ENCODE measurements at places on chromosomes 6 and 20.

DNA sequence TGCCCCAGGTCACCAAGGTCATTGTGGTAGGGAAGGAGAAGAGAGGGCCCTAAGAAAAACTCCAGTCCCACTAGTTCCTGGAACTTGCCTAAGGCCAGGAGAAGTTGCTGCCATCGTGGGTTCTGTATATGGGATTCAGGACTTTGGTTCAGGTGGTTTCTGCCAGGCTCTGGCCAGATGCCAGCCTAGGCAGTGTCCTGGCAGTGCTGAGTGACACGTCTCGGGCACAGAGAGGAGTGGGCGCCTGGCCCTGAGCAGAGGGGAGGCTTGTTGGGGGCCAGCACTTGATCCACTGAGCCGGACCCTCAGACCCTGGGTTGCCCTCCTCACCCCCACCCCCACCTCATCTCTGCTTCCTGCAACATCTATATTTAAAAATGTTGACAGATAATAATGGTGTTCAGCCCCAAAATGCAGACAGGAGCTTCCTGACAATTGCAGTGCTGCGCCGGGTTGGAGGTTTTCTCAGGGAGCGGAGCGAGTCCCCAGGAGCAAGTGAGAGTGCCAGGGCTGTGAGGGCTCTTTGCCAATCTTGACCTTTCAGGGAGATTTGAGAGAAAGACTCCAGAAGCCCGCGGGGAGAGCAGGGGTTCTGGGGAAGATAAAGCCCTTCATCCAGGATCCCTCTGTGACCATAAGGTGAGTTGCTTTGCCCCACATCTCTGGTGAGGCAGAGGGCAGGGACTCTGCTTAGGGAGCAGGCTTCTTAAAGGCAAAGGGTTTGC lies 71.9 kb downstream of the PHACTR3 start:
- no peak for DNase-seq

GRCh38 chr20:33119725-33120720 lies 40.6 kb downstream of the BPIFB4 start:
- DNase-seq: no peak

DNA sequence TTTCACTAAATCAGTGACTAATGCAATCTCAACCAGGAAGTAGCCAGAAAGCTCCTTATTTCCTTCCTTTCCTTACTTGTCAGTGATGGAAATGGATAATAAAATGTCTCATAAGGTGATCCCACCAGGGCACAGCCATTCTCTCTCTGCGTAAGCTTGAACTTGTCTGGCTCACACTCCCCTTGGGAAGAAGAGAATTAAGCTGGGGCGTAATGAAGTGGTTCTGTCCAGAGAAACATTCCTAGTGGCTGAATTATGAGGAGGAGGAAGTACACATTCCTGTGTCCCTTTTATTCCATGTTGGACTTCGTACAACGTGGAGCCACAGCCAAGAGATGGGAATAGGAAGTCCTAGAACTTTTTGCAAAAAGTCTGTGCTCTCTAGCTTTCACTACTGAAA lies 93.7 kb downstream of the MTHFD1L start:
- no peak for DNase-seq

DNA sequence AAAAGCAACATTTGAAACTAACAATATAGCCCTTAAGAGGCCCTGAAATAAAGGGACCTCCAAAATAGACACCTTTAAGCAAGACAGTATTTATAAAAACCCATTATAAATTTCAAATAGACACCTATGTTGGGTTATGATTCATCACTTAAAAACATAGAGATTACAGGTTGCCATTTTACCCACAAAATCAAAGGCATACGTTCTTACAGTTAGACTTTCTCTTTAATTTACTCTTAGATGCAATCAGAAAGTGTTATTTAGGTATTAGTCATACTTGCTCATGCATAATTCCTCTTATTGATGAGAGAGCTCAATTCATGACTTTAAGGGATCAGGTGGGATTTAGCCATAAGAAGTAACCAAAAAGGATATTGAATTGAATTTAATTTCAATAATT lies 51.5 kb upstream of the TMEM200A start:
- DNase-seq: no peak

GRCh38 chr6:2982426-2983117 lies 11.2 kb upstream of the SERPINB6 start:
- DNase-seq: no peak

DNA sequence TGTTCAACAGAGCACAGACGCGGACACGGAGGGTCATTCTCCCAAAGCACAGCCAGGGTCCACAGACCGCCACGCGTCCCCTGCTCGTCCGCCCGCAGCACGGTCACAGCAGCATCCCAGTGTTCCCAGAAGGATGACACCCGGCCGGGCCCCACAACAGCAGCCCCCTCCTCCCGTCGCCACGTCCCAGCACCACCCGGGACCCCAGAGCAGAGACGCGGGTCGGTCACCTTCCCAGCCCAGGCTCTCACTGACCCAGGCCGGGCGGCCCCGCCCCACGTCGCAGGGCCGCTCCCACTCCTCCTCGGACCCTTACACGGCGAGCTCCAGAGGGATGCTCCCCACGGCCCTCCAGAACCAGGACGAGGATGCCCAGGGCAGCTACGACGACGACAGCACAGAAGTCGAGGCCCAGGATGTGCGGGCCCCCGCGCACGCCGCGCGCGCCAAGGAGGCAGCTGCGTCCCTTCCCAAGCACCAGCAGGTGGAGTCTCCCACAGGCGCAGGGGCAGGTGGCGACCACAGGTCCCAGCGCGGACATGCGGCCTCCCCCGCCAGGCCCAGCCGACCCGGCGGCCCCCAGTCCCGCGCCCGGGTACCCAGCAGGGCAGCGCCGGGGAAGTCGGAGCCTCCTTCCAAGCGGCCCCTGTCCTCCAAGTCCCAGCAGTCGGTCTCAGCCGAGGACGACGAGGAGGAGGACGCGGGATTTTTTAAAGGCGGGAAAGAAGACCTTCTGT lies 64.3 kb downstream of the FNDC1 start:
- no peak for DNase-seq

DNA sequence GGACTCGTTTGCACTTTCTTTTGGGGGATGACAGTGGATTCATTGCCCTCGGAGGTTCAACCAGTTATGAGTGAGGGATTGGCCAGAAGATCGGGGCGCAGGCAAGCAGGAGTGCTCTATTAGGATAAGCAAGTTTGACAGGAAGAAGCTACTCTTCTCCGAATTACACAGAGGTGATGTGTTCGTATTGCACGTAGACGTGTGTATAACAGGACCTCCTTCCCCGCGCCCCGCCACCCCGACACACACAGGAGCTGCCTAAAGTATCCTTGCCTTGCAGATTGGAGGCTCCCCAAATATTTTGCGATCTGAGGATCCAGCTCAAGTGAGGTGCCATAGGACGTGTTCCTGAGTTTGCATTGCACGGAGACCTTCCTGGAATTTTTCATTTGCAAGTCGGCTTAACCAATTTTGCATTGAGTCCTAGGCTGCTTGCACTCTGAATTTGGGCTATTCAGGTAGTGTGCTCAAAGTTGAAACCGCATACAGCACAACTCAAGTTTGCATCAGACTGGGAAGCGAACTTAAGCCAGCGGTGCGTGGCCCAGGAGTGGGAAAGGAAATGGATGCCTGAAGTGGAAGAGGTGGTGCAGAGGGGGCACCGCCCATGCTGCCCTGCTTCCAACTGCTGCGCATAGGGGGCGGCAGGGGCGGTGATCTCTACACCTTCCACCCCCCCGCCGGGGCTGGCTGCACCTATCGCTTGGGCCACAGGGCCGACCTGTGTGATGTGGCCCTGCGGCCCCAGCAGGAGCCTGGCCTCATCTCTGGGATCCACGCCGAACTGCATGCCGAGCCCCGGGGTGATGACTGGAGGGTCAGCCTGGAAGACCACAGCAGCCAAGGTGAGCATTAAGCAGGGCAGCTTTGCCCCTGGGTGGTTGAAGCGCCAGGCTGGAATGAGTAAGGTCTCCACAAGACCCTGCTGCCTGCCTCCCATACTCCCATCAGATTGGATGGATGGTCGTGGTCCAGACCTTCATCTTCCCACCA lies 770 bp downstream of the TCF19 start:
- peak; percentile 79 for DNase-seq

DNA sequence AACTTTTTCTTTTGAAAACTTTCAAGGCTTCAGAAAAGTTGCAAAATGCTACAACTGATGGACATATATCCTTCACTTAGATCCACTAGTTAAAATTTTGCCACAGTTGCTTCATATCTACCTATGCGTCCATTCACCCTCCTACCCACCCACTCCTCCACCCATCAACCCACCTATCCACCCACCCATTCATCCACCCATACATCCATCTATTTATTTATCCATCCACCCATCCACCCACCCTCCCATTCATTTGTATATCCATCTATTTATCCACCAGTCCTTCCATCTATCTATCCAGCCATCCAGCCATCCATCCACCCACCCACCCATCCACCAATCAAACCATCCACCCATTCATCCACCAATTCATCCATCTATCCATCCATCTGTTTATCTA lies 13.6 kb downstream of the BPIFB4 start:
- no peak for DNase-seq

- DNase-seq: no peak
Observed at GRCh38 chr20:3494218-3494617, 23.4 kb downstream of the ATRN start.

- no peak for DNase-seq
Observed at GRCh38 chr20:20229595-20229994, 138.3 kb upstream of the INSM1 start.

DNA sequence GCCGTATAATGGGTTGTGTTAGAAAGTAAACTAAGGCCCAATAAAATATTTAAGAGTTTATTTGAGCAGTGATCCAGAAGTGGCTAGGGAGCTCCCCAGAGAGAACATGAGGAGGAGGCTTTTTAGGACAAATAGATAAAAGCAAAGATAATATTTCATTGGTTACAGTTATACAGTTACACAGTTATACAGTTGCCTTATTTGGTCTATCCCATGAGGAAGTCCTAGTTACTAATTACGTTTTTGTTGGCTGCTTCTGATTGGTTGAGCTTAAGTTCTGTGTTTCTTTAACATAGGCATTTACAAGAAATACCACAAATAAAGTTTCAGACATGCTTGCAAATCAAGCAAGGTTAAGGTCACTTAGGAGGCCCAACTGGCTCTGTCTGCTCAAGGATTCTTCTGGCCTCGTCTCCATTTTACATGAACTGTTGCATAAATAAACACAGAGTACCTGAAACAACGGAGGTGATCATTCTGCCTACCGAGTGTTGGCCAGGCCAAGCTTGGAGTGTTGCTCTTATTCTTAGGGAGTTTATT lies 7.0 kb downstream of the UBD start:
- DNase-seq: no peak

DNA sequence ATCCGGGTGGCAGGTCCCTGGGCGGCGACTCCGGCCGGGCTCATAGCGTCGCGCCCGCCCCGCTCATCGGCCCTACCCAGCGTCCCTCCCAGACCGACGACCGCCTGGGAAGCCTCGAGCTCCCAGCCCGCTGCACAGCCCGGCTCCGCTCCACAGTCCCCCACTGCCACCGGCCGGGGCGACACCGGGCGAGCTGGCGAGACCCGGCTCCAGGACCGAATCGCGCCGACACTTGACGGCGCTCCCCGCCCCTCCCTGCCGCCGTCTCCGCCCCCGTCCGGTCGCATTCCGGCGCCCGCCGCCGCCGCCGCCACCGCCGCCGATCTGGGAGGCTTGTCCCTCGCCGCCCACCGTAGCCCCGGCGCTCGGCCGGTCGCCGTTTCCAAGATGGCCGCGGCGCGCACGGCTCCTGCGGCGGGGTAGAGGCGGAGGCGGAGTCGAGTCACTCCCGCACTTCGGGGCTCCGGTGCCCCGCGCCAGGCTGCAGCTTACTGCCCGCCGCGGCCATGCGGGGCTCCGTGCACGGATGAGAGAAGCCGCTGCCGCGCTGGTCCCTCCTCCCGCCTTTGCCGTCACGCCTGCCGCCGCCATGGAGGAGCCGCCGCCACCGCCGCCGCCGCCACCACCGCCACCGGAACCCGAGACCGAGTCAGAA lies at the start of gene MAP3K4:
MAP3K4 (plus strand) TSS at position 364 of the 655 bp plus-strand sequence; CDS start at position 527, 163 bp downstream.
- DNase-seq: peak; percentile 96

DNA sequence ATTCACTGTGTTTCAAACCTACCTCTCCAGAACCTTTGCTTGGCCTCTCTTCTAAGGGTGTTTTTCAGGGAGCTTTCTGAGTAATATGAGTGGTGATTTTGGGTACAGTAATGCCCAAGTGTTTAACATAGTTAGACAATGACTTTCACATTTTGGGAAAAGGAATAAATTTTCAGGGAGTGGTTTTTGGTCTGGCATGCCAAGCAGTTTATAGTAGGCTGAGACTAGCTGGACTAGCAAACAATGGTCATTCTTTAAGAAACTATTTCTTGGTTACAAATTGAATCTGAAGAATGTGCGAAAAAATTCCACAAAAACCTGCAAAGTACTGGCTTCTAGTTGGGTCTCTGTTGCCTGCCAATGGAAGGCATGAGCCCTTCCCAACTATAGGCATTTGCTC lies 15.4 kb downstream of the FNDC1 start:
- no peak for DNase-seq

DNA sequence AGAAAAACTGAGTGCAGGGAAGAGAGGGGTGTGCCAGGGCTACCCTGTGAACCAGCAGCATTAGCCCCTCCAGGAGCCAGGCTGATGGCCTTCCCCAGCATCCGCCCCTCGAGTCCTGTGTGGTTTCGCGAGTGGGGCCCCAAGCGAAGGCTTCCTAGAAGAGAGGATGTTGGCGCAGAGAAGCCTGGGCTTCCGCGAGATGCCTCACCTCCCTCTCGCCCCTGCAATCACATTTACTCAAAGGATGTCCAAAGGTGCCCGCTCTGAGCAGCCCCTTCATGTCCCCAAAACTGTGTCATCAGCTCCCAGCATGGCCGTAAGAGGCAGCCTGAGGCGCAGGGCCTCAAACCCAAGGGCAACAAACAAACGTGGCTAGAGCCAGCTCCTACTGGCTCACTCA lies 111.7 kb downstream of the PREX1 start:
- DNase-seq: peak; percentile 89

- no peak for DNase-seq
Observed at GRCh38 chr20:38095017-38095686, 61.6 kb downstream of the RPRD1B start.

GRCh38 chr20:9518576-9519175 lies 4.3 kb downstream of the LAMP5 start:
- DNase-seq: no peak

GRCh38 chr6:95589067-95589466 lies 11.7 kb downstream of the MANEA start:
- no peak for DNase-seq

GRCh38 chr20:11246251-11246775 lies 572.5 kb upstream of the JAG1 start:
- DNase-seq: no peak
